Esophagus squamous epithelium (tissue), 5 donors: ENCODE measurements at places on chromosomes 12 and 14. TPM values are rescaled to one million over a fixed set of nuclear protein-coding genes. Genes with fewer than 3 reads are reported as not detected.

The PKP2 gene
- total RNA-seq, result 21.7 TPM

The FBXW8 gene
- 10.8 TPM for total RNA-seq

The NCOR2 gene
- total RNA-seq, result 38.4 TPM

The TAS2R31 gene
- not detected for total RNA-seq

The NID2 gene
- total RNA-seq, result 3.7 TPM

The BMP4 gene
- total RNA-seq, result 1.5 TPM

The AICDA gene
- total RNA-seq, result not detected

The SPIC gene
- not detected for total RNA-seq

The ZDHHC22 gene
- total RNA-seq, result not detected

The LRTM2 gene
- not detected for total RNA-seq

The ANO4 gene
- total RNA-seq, result not detected

The IAPP gene
- not detected for total RNA-seq

The TBC1D30 gene
- 8.0 TPM for total RNA-seq

The MYL2 gene
- not detected for total RNA-seq

The RFLNA gene
- total RNA-seq, result 0.45 TPM

The FAM186B gene
- 1.1 TPM for total RNA-seq

The ANKRD33 gene
- not detected for total RNA-seq

The ACACB gene
- 11.1 TPM for total RNA-seq

The MYF5 gene
- not detected for total RNA-seq

The PLCZ1 gene
- total RNA-seq, result not detected

The PPP1R13B gene
- 12.7 TPM for total RNA-seq

The SYT1 gene
- 2.7 TPM for total RNA-seq

The NKX2-1 gene
- total RNA-seq, result not detected

The CMA1 gene
- 2.7 TPM for total RNA-seq

The CCDC59 gene
- 44.3 TPM for total RNA-seq

The GRIN2B gene
- not detected for total RNA-seq

The B4GALNT1 gene
- 0.27 TPM for total RNA-seq

The RFX4 gene
- not detected for total RNA-seq

The CCDC184 gene
- 1.2 TPM for total RNA-seq

The KLRK1 gene
- 1.6 TPM for total RNA-seq

The GPRC5D gene
- not detected for total RNA-seq
